ENCODE measurements at places on chromosomes 3 and 15.

- no peak for DNase-seq
Observed at GRCh38 chr15:74383695-74384565, 16.5 kb upstream of the CYP11A1 start.

GRCh38 chr3:37859908-37860199 is 1.8 kb upstream of the CTDSPL start:
- DNase-seq: no peak

GRCh38 chr3:56339671-56340070 is 128.6 kb downstream of the ERC2 start:
- DNase-seq: no peak

DNA sequence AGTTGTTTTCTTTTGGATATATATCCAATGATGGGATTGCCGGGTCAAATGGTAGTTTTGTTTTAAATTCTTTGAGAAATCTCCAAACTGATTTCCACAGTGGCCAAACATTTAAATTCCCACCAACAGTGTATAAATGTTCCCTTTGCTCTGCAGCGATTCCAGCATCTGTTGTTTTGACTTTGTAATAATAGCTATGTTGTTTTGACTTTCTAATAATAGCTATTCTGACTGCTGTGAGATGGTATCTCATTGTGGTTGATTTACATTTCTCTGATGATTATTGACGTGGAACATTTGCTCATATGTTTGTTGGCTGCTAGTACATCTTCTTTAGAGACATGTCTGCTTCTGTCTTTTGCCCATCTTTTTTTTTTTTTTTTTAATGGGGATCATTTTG is 332.2 kb upstream of the GBE1 start:
- no peak for DNase-seq

GRCh38 chr15:55222588-55222987 is 25.8 kb upstream of the RSL24D1 start:
- no peak for DNase-seq

DNA sequence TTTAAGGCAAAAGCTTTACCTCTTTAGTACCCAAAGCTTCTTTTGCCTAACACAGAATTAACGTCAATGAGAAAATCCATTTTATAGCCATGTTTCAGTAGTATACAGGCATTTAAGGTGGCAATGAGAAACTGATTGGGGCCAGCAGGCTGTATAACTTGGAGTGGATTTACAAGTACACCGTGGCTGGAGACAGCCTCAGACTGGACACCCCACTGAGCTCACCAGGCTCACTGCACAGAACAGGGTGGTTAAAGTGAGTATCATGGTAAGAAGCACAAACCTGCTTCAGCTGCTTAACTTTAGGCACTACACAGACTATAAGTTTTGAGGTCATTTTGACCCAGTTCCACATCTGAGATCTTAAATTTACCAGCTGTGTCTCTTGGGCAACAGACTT is 8.9 kb downstream of the CPOX start:
- no peak for DNase-seq

GRCh38 chr3:169699536-169700050 is 36.1 kb upstream of the MECOM start:
- DNase-seq: no peak

- DNase-seq: no peak
Observed at GRCh38 chr3:180199417-180199995, 162.8 kb upstream of the PEX5L start.

DNA sequence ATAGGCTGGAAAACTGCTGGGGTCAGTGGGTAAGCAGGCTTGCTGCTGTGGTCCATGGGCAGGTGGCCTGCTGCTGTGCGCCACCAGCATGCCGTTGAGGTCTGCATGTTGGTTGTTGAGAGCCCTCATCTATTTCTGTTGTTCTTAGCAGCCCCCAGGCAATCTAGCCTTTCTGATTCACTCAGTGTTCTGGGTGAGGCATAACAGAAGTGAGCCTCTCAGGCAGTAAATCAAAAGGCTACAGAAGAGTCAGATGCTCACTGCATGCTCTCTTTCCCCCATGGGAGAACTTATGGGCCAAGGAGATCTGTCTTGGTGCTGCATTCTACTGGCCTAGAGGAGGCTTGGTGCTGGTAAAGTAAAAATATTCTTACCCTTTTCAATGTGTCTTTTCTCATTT is 67.8 kb upstream of the ATP10A start:
- no peak for DNase-seq

DNA sequence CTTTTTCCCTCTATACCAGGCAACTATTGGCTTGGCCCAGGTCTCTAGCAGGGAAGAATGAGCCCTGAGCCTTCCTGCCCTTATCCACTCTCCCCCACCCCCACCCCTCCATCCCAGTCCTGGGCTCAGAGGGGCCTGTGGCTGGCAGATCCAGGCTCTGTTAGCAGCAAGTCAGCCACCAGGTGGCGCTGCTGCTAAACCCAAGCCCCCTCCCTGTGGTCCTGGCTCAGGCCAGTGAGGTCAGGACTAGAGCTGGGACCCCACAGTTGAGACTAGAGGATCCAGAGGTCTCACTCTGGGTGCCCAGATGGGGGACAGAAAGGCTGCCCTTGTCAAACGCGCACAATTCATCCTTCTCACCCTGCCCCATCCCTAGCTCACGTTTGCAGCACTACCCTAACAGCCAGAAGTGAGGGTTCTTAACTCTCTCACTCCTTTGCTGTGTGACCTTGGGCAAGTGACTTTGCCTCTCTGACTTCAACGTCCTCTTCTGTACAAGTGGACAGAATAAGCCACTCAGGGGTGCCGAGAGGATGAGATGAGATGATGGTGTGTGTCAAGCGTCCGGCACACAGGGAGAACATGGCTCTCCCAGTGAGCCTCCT is 46.8 kb upstream of the SLC6A1 start:
- peak; percentile 61 for DNase-seq

GRCh38 chr15:74427607-74428441 is 5.9 kb downstream of the SEMA7A start:
- no peak for DNase-seq

GRCh38 chr15:50162969-50163718 is 18.9 kb upstream of the SLC27A2 start:
- no peak for DNase-seq

GRCh38 chr3:79846148-79846933 is 78.5 kb upstream of the ROBO1 start:
- DNase-seq: peak; percentile 52

GRCh38 chr3:186235554-186235953 is 126.5 kb downstream of the DGKG start:
- DNase-seq: no peak

- no peak for DNase-seq
Observed at GRCh38 chr3:59812237-59813147, 762.7 kb upstream of the CFAP20DC start.

GRCh38 chr15:78618490-78618934 is 2.3 kb downstream of the CHRNA3 start:
- peak; percentile 76 for DNase-seq

GRCh38 chr15:81069356-81069755 is 64.7 kb upstream of the CFAP161 start:
- no peak for DNase-seq

DNA sequence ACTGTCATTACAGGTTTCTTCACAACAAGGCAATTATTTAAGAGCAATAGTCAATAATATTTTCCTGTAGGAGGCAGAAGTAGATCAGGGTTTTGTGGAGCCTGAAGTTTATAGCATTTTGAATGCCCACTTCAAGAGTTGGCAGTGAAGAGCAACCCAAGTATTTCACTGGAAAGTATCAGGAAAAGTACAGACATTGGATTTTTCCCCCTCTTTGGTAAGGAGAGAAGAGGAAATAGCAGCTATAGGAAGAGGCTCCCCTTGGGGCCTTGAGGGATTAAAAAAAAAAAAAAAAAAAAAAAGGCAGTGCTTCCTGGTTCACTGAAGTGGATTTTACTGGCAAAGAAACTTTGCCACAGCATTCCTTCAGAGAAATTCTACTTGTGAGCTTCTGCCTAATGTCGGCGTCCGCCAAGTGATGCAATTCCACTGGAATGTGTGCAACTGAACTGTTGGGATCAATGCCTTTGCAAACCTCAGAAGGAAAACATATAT is 5.7 kb upstream of the CNTN6 start:
- DNase-seq: no peak

GRCh38 chr15:99566157-99566897 is 543 bp downstream of the MEF2A start:
- no peak for DNase-seq

- no peak for DNase-seq
Observed at GRCh38 chr15:29424118-29424517, 154.5 kb upstream of the NSMCE3 start.

Measured in iPS DF 6.9 (cell line).